Esophagus mucosa (tissue), 1 donor: ENCODE measurements at places on chromosomes 2 and 18.

GRCh38 chr2:211228559-211228958 lies 672.2 kb downstream of the CPS1 start:
- no peak for ATAC-seq

GRCh38 chr2:44916291-44916690 lies 25.2 kb upstream of the SIX3 start:
- ATAC-seq, result no peak

DNA sequence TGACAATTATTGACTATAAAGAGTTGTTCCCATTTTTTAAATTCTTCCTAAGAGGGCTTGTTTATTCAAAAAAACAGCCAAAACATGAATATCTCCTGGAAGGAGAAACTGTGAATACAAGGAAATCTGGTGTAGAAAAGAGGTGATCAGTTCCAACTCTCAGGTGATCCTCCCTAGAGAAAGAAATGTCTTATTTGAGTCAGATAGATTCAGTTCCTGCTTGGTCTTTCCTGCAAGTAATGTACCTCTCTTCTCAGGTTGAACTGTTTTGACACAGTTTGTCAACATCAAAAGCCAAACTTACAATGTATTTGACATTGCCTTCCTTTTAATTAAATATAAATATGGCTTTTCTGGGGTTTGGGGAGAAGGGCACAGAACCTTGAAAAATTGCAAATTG lies 567.4 kb downstream of the ARHGAP15 start:
- ATAC-seq, result no peak

- ATAC-seq, result no peak
These were observed 589.4 kb upstream of the SOX11 start for GRCh38 chr2:5102823-5103222.

DNA sequence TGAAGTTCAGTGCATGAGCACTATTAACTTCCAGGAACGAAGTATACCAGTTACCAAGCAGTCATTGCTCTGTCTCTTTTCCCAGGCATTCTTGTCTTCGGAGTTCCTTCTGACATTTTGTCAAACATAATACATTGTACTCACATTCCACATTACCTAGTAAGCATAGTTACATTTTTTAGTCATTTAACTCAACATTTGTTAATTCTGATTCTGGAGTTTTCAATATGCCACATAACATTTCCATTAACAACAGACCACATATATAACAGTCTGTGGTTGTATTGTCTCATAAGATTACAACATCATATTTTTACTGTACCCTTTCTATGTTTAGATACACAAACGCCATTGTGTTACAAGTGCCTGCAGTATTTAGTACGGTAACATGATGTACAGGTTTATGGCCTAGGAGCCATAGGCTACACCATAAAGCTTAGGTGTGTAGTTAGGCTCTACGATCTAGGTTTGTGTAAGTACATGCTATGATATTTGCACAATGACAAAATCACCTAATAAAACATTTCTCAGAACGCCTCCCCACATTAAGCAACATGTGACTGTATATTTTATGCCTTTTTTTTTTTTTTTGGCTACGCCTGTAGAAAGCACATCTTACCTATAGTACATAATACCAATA lies 187.1 kb downstream of the DYM start:
- no peak for ATAC-seq

GRCh38 chr2:182404092-182404491 lies 22.7 kb downstream of the PDE1A start:
- ATAC-seq, result no peak

DNA sequence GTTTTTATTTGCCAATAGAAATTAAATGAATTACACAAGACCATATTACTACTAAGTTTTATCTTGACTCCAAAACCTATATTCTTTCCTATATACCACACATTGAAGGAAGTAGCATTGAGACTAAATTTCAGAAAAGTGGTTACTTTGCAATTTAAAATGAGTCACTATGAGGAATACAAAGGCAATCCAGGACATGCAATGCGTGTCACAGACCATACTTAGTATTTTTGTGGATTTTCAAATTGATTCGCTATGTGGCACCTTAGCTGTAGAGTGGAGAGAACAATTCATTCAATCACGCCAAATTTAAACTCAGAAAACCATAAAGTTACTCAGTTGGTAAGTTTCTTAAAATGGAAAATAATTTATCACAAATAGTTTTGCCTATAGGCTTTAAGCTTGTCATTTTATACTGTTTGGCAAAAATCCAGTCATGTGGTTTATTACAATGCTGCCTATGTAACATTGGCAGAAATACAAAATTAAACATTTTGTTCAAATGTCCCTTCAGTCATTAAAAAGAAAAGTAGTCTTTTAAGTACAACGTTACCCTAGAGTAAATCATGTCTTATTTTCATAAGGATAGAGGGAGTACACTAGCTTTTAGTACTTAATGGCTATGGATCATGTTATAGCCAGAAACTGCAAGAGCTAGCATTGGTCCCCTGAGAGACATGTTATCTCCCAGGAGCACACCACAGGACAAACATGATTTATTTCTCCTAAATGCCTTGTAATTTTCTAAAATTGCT lies 222.8 kb upstream of the CDH7 start:
- no peak for ATAC-seq

DNA sequence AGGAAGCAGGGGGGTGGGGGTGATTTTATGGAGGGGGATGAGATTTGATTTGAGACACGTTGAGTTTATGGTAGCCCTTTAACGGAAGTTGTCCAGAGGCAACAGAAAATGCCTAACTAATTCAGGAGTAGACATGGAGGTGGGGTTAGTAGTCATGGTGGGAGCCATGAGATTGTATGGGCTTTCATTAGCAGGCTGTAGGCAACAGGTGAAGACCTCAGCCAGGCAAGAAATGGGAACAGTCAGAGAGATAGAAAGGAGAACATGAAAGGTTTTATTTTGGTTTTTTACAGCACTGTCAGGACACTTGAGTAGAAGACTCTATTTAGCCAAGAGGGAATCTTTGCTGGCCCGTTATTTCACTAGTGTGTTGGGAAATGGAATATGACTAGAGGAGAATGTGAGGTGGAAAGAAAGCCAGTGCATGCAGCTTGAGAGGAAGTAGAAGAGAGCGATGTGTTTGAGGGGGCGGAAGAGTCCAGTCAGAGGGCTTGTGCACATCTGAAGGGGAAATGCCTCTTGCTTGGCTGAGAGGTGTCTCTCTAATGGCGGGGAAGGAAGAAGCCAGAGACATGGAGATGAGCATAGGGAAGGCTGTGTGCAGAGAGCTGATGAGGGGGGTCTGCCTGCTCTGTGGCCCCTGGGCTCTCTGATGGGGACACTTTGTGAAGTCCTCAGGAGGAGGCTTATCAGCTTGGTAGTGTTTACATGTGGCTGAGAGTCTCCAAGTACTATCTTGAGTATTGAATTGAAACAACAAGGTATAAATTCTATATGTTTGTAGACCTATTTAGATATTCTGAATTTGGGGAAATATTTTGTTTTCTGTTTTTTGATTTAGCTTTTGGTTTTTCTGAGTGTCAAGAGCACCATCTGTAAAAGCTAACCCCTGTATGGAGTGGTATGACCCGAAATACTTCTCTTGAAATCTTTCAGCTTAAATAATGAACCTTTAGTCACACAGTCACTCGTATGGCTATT lies 66.9 kb upstream of the ITM2C start:
- no peak for ATAC-seq

DNA sequence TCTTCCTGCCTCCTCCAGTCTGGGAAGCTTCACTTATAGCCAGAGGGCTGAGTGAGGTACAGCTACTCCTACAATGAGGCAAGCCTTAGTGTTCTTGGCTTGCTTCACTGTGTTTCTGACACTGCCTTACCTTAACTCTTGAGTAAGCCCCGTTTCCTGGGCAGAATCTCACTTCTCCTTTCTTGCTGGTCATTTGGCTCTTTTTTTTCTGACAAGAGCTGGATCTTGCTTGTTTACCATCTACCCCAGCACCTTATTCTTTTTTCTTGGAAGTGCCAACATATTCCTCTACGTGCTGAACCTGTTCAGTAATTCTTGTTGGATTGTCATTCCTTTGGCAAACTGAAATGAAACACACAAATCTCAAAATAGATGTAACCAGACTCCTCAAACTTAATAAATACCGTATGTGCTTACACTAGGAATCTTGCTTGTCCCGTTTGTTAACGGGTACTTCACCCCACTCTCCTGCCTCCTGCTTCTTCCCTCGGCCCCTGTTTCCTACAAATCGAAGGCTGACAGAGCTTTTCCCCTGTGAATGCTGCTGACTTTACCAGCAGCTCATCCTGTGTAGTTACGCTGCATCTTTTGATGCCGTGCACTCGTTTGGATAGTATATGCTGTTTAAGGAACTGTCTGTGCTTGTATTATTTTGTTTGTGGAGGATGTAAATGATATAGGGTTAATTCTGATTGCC lies 132.2 kb downstream of the FMNL2 start:
- peak; percentile 92 for ATAC-seq

- peak; percentile 29 for ATAC-seq
These were observed 113.5 kb upstream of the NEDD4L start for GRCh38 chr18:57930476-57930875.

- ATAC-seq, result no peak
These were observed 728.9 kb downstream of the SUCLG1 start for GRCh38 chr2:83730223-83730622.

- no peak for ATAC-seq
These were observed 23.7 kb upstream of the CXCR4 start for GRCh38 chr2:136141510-136142149.

- ATAC-seq, result no peak
These were observed 89.1 kb downstream of the ATAD2B start for GRCh38 chr2:23837871-23838270.

DNA sequence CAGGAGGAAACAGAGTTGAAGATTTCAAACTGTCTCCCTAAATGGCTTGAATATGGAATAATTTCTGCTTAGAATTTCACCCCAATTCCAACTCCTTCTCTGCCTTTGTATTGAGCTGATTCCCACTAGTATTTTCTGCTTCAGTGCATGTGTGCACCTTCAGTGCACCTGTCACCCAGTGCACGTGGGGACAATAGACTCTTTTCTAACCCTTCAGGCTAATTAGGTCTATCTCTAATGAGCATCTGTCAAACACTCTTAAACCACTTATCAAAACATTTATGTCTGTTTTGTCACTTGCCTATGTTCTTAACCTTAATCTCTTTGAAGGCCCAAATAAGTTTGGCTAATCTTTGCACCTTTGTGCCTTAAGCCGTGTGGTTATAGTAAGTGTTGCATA lies 232.0 kb upstream of the NETO1 start:
- no peak for ATAC-seq

- no peak for ATAC-seq
These were observed 45.0 kb upstream of the CYTIP start for GRCh38 chr2:157488877-157489276.

- no peak for ATAC-seq
These were observed 60.6 kb downstream of the CYB5A start for GRCh38 chr18:74230922-74231714.

- ATAC-seq, result no peak
These were observed 31.3 kb downstream of the AAK1 start for GRCh38 chr2:69612200-69612599.

GRCh38 chr2:97660775-97661389 lies 3.0 kb downstream of the ACTR1B start:
- ATAC-seq, result no peak

DNA sequence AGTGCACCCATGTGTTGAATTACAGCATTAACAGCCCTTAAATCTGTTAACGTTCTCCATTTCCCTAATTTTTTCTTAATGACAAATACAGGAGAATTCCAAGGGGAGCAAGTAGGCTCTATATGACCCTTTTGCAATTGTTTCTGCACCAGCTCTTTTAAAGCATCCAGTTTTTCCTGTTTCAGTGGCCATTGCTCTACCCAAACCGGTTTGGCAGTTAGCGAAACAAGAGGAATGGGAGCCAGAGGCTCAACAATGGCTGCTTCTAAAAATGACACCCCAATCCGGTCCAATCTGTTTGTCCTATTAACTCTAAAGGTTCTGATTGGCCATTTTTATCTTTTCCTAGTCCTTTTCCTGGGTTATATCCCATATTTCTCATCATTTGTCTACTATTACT lies 15.1 kb upstream of the SUCLG1 start:
- no peak for ATAC-seq

GRCh38 chr2:101400048-101400447 lies 12.7 kb upstream of the CREG2 start:
- ATAC-seq, result peak; percentile 85

DNA sequence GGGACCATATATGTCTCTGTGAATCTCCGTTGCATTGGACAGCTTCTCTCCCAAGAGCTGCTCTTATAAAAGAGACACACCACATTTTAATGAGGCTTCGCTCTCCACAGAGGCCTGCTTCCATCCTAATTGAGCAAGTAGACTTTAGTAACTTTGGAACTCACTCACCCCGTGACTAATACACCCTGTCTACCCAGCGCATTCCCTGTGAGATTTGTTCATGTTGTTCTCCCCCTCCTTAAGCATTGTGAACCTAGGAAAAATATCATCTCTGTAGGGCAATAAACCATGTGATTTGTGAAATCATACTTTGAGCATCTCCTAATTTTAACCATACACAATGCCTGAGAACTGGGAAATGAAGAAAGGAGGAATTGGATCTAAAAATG lies 56.9 kb downstream of the MCFD2 start:
- ATAC-seq, result no peak

- no peak for ATAC-seq
These were observed 127.0 kb downstream of the CCBE1 start for GRCh38 chr18:59570101-59570775.

GRCh38 chr18:35466815-35467623 lies 30.7 kb downstream of the INO80C start:
- ATAC-seq, result peak; percentile 14

DNA sequence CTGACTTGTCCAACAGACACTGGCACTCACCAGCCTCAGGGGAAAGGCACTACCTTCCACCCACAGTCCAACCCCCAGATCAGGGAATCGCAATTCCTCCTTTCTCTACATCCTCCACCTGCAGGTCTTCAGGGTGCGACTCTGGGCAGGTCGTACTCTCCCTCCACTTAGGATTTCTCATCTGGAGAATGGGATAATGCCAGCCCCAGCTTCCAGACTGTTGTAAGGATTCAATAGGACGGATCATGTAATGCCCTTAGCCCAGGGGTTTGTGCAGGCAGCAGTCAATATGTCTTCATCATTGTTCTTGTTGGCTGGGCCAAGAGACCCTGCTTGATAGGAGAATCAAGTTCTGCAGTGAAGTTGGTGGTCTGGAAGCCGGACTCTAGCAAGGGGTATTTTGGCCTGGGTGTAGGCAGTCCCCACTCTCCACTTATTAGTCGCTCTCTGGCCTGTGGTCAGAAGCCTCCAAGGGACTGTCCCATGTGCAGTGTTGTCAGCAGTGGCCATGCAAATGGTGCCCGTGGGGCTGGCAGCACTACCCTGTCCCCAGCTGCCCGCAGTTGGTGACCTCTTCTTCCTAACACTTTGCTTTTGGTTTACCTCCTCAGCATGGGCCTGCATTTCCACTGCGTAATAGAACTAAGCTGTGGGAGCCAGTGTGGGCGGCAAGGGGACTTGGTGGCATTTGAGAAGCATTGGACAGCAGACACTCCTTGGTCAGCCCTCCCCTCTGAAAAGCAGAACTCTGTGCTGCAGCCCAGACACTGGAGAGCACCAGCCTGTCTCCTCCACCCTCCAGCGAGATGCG lies 172.4 kb upstream of the HS6ST1 start:
- ATAC-seq, result no peak

DNA sequence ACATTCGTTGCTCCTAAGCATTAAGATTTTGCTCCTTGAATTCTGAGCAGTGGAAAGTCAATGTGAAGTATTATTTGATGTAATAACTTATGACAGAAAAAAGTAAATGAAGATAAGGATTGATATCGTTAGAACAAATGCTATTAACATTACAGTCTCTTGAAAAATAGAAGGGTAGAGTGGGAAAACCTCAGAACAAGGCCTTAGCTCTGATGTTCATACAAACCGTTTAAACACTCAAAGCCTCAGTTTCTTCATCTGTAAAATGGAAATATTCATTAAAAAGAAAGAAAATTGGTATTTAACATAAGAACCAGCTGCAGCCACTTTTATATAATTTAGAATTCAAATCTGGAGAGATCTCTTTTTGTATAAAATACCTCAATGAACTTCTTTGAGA lies 250.4 kb upstream of the NCKAP5 start:
- ATAC-seq, result no peak
